ENCODE measurements at places on chromosomes 6 and 20.

- DNase-seq, result no peak
Observed at GRCh38 chr6:38157905-38158304, 338.4 kb downstream of the ZFAND3 start.

- DNase-seq, result no peak
Observed at GRCh38 chr20:1308067-1308701, 20.8 kb downstream of the SDCBP2 start.

DNA sequence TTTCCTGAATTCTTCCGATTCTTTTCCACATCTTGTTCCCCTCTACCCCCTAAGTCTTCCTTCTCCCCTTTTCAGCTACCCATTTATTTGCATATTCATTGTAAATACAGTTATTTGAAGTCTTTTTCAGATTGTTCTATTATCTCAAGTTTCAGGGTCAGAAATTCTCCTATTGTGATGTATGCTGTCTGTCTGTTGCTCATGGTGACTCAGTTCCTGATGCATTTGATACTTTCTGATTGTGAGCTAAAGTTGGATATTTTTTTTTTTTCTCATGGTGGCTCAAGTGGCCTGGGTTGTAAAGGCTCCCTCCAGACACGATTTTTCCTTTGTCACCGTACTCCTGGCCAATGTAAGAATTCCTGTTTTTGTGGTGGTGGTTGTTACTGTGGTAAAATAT, 4.9 kb upstream of the PI16 start:
- DNase-seq, result no peak

- DNase-seq, result no peak
Observed at GRCh38 chr20:17083738-17084137, 143.1 kb upstream of the PCSK2 start.

- no peak for DNase-seq
Observed at GRCh38 chr20:40583636-40584035, 105.4 kb downstream of the MAFB start.

- DNase-seq, result no peak
Observed at GRCh38 chr20:3652221-3652620, 11.0 kb downstream of the GFRA4 start.

DNA sequence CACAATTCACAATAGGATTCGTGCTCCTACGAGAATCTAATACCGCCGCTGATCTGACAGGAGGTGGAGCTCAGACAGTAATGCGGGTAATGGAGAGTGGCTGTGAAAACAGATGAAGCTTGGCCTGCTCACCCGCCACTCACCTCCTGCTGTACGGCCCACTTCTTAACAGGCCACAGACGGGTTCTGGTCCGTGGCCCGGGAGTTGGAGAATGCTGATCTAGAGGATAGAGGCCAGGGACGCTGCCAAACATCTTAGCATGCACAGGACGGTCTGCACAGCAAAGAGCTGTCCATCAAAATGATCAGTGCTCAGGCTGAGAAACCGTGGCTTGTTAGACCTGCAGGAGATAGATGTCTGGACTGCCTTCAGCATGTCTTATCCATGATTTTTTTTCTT, 186.4 kb downstream of the SASH1 start:
- no peak for DNase-seq

GRCh38 chr6:169370666-169371343, 117.2 kb upstream of the THBS2 start:
- DNase-seq, result no peak

- no peak for DNase-seq
Observed at GRCh38 chr6:52545406-52546119, 31.3 kb downstream of the TRAM2 start.

DNA sequence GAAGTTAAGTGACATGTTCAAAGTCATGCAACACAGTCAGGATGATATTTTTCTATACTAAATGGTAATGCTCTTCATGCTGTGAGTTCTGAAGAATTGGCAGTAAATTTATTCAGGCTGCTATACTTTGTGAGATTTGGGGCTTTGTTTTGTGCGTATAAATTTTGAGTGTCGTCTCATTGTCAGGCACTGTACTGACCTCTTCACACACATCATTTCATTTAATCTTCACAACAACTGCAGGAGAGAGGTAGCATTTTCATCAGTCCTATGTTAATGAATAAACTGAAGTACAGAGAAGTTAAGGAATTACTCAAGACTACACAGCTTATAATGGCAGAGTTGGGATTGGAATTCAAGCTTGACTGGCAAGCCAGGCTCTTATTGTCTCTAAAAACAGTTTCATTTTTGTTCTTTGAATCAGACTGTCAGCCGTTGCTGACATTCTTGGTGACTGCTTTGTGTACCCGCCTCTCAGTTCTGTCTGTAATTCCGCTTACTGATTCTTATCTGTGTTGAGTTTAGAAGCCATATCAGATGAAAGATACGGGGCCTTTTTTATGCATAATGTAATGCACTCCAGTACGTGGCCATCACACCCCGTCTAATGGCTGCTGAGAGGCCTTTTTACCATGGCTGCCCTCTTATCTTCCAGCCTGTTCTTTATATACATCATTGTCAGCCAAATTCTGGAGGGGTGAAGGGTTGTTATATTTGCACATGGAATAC, 274.9 kb downstream of the UTRN start:
- no peak for DNase-seq

DNA sequence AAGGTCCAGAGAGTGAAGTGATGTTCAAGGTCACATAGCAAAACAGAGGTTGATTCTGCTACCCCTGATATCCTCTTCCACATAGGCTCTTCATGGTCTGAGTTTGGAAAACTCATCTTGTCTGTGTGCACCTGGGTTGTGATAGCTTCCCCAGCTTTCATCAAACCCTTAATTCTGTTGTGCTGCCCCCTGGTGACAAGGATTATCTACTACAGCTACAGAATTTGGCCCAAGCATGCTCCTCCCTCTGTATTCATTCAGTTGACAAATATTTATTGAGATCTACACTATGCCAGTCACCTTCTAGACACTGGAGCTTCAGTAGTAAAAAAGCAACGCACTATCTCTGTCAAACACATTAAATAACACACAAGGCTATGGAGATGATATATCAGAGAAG, 50.4 kb downstream of the SMPDL3A start:
- DNase-seq, result peak; percentile 57

- DNase-seq, result no peak
Observed at GRCh38 chr20:21509079-21509596, 4.7 kb downstream of the NKX2-2 start.

DNA sequence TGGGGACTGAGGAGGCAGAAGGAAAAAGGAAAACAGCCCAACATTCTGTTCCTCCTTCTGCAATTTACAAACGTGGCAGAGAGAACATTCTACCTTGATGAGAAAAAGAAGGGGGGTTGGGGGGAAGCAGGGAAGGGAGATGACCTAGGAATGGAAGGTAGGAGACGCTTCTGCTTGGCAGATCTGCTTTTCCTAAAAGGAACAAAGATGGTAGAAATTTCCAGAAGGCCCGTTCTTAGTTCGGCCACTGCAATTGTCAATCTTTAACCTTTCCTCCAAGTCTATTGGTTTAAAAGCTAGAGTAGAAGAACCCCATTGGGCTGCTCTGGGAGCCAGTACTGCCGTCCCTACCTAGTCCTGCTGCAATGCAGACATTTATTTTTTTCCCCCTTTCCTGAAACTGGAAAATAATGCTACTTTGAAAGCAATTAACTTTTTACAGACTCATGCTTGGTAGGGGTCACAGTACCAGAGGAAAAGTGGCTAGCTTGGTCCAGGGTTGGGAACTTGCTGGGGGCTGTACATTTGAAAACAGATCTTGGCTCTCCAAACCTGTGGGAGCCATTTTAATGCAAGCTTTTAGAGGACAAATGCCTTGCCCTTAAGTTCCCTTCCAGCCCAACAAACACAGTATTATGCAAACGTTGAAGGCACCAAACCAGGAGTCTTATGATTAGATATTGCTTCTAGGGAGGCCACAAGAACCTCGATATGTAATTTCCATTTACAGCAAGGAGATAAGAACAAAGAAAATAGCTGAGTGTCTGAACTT, 2.6 kb downstream of the ZMYND8 start:
- no peak for DNase-seq

GRCh38 chr6:125454351-125454750, 152.6 kb upstream of the HDDC2 start:
- DNase-seq, result no peak

- no peak for DNase-seq
Observed at GRCh38 chr20:40690836-40691565, 2.0 kb upstream of the MAFB start.

DNA sequence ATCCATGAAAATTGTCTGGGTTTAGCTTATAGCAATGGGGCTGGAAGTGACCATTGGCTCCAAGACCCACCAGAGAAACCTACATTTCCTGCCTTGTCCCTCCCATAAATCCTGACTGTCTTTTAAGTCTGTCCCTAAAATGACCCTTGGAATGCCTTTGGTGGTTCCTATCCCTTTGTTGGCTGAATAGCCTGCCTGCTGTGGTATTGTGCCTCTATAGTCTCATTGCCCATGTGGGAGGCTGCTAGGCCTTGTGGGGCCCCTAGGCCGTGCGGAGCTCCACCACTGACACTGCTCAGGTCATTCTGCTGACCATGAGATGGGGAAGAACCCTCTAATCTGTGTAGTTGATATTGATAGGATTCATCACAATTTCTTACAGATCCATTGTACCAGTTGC, 43.3 kb downstream of the SCP2D1 start:
- DNase-seq, result no peak

DNA sequence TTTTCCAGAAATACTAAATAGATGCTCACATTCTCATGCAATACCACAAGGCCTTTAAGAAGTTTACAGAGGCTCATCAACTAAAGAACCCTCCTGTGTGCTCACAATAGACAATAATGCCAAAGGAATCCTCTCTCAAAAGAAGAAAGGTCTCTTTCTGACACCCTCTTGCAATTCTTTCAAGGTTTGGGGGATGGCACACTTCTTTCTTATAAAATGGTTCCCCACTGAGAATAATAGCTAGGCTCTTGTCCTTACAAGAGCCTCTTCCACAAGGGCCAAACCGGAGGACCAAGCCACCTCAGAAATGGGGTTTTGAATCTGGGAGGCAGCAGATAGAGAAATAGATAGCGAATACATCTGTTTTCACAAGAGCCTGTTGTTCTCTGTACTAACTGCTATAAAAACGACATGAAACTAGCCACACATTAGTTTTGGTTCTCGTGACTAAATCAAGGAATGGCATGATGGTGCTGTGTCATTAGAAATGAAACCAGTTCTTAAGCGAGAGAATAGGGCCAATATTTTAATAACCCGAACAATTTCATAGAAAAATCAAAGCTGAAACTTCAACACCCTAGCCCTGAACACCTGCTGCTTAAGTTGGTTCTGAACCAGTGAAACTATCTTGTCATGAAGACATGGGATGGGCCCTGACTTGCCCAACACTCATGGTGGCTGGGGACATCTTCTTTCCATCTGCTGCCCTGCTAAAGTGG, 81.1 kb downstream of the PRDM1 start:
- DNase-seq, result no peak

DNA sequence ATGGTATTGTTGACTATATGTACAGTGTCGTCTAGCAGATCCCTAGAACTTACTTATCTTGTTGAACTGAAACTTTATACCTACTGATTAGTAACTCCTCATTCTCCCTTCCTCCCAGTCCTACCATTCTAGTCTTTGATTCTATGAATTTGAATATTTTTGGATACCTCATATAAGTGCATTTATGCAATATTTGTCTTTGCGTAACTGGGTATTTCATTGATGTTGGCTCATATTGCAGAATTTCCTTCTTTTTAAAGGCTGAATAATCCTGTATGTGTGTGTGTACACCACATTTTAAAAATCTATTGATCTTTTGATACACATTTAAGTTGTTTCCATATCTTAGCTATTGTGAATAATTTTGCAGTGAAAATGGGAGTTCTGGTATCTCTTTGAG, 119.9 kb downstream of the SOX4 start:
- DNase-seq, result no peak

- DNase-seq, result no peak
Observed at GRCh38 chr20:22456109-22456508, 128.3 kb downstream of the FOXA2 start.

- no peak for DNase-seq
Observed at GRCh38 chr6:96468681-96469224, 52.9 kb upstream of the UFL1 start.

- DNase-seq, result no peak
Observed at GRCh38 chr6:579339-579738, 77.6 kb downstream of the HUS1B start.

- DNase-seq, result no peak
Observed at GRCh38 chr6:14673201-14673600, 555.6 kb downstream of the CD83 start.

DNA sequence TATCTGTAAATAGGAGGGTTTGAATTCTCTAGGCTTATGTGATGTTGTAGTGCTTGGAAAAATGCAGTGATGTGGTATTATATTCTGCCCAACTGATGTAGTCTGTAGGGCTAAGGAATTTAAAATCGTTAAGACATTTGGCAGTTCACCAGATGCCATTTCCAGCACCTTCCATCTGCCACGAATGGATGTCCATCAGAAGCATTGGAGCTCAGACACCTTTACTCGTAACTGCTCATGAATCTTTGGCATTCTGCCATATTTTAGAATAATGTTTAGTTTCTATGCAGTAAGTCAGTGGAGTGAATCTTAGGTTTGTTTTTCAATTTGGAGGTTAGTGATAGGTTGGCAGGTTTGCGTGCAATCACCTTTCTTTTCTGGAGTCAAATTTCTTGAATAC, 2.4 kb upstream of the SYTL3 start:
- no peak for DNase-seq

- DNase-seq, result peak; percentile 76
Observed at GRCh38 chr20:33401184-33401920, at the start of gene CDK5RAP1. Gene CDK5RAP1, minus strand, starts transcription at chr20:33401519. Its CDS starts 4,455 bp downstream, at chr20:33397064.

DNA sequence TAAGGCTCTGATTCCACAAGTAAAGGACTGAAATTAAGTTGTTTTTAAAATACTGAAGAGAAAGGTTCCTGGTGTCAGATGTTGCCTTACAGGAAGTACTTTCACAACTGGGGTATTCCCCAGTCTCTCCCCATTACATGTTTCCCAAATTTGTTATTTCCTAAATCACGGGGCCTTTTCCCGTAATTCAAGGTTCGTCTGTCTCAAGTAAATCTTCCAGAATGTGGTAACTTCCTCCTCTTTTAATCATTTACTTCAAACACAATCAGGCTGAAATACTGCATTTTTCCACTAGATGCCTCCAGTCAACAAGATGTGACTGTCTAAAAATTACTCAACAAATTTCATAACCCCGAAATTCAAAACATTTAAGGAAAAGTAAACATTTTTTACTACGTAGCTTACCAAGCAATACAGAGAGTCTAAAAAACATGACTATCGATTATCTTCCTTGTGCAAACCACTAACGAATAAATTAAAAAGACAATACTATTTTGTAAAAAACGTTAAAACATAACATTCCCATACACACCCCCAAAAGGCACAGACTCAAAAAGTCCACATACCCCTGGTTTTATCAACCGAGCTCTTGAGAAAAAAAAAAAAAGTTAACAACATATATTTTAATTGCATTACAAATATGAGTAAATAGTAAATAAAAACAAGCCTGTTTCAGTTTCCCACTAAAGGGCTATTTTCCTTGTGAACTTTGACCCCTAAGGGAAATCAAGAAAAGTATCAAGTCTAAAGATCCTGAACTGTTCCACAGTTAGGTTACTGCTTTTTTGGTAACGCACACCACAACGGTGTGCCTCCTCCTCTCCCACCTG, 1.7 kb downstream of the SOD2 start:
- peak; percentile 32 for DNase-seq

All from GM19239 (cell line).